ENCODE measurements at places on chromosomes 7 and 10. TPM values are rescaled to one million over a fixed set of nuclear protein-coding genes. Genes with fewer than 3 reads are reported as not detected.

DNA sequence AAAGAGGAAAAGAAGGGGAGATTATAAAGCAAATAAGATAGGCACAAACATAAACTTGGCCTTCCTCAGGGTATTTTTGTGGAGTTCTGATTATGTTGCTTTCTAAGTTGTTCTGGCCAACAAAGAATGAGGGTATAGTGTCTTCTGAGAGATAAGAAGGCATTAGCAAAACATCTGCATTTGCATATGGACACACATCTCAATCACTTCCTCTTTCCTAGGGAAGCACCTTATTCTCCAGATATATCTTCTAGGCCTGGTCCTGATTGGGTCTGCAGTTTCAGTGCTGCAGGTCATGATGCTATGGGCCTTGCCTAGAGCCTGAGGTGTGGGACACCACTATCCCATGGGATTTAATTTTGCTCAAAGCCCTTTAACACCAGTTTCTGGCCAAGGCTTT, 308.8 kb upstream of the PHYHIPL start:
- no peak for DNase-seq

DNA sequence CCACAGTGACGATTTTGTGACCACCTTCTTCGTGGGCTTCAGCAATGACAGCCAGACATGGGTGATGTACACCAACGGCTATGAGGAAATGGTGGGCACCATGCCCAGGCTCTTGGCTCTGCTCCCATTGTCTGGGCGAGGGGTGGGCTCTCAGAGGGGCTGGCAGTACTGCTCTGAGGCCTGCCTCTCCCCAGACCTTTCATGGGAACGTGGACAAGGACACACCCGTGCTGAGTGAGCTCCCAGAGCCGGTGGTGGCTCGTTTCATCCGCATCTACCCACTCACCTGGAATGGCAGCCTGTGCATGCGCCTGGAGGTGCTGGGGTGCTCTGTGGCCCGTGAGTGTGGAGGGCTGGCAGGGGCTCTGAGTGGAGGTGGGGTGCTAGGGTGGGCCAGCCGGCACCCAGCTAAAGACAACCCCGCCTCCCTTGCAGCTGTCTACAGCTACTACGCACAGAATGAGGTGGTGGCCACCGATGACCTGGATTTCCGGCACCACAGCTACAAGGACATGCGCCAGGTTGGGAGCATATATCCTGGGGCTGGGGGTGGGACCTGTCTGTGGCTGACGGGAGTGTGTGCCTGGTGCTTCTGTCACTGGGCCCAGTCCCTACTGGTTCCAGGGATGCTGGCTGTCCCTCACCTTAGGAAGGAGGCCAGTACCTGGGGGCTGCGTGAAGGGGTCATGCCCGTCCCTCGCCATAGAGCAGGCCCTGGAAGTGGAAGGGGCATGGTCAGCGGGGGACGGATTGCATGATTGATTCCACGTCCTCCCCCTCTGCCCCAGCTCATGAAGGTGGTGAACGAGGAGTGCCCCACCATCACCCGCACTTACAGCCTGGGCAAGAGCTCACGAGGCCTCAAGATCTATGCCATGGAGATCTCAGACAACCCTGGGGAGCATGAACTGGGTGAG, 6.8 kb downstream of the AEBP1 start:
- no peak for DNase-seq

SFR1 gene
- 3.7 TPM for total RNA-seq

DNA sequence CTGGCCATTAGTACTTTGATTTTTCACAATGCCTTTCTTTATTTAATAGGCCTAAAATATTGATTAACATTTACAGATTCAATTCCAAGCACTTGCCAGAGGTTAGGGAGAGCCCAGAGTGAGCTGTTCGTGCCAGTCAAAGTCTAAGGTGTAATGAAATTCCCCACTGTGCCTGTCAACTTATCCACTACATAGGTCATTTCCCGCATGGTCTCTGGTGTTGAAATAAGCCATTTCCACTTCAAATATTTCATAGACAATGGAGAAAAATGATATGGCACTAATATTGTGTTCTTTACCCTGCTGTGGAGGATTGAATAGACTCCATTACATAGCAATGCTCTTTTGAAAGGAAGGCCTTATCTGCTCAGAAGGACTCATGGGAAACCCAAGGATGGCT, 978.1 kb upstream of the CELF2 start:
- no peak for DNase-seq

PODXL gene
- 11.9 TPM for total RNA-seq

- no peak for DNase-seq
Observed at GRCh38 chr10:59838085-59838789, 68.1 kb downstream of the CCDC6 start.

DNA sequence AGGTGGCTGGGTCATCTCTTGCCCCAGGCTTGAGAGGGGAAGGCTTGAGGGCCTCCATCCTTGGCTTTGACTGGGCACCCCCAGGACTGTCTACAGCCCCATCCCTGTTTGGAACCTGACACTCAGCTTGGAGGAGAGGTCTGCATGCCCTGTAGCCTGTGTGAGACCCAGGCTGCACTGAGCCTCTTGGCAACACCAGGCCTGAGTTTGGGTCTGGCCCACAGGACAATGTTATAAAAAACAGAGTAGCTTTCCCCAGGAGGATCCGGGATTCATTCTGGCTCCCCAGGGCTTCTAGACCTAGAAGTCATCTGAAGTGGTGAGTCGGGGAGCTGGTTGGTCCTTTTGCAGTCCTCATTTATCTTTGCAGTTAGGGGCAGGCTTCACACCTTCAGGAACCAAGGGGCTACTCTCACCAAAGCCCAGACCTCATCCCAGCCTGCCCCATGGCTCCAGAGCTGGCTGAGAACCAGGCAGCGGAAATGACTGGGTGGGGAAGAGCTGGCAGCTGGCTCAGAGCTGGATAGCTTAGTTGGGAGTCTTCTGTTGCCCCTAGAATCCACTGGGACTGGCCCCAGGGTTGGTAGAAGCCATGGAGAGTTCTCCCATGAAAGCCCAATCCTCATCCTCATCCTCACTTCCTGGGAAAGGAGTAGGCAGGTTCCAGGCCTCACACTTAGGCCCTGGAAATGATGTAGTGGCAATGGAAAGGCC, 68.8 kb downstream of the ADCYAP1R1 start:
- DNase-seq: no peak

Measured in chondrocyte (in vitro differentiated cells).